ENCODE measurements at places on chromosomes 1 and 21.

DNA sequence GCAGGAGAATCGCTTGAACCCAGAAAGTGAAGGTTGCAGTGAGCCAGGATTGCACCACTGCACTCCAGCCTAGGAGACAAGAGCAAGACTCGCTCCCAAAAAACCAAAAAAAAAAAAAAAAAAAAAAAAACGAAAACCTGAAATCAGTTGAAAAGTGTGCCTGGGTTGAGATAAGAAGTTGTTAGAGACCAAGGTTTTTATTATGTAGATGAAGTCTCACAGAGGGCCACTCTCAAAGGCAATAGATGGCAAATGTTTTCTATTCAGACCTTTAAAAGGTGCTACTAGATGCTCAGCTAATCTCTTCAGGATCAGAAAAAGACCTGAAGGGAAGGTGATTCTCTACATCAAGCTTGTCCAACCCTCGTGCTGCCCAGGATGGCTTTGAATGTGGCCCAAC is 17.6 kb downstream of the CAPN2 start:
- DNase-seq, result no peak

GRCh38 chr1:229024528-229025130 is 246.3 kb upstream of the RAB4A start:
- peak; percentile 82 for DNase-seq

DNA sequence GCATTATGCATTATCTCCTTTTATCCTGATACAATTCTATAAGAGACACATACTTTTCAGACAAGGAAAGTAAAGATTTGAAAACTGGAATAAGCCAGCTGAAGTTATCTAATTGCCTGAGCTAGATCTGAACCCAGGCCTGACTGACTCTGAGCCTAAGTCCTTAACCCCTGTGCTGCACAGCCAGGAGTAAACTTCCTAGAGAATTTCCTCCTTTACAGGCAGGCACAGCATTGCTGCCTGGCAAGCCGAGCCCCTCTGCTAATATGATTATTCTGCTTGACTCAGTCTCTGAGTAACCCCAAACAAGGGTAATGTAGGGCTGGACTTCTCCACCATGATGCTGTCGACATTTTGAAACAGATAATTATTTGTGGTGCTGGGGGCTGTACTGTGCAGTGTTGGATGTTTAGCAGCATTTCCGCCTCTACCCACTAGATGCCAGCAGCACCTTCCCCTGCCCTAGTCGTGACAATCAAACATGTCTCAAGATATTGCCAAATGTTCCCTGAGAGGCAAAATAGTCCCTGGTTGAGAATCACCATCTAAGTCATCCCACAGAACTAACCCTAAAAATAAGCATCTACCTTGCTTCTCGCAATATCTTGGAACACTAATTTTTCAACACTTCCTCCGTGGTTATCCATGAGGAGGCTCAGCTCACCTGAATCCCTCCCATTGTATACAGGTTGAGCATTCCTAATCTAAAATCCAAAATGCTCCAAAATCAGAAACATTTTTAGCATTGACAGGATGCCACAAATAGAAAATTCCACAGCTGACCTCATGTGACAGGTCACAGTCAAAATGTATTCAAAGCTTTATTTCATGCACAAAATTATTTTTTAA is 18.5 kb downstream of the CAMK1G start:
- DNase-seq, result peak; percentile 70

GRCh38 chr21:37531431-37531932 is 164.9 kb downstream of the DYRK1A start:
- DNase-seq, result no peak

GRCh38 chr1:11458811-11459275 is 20.1 kb upstream of the DISP3 start:
- DNase-seq, result no peak

DNA sequence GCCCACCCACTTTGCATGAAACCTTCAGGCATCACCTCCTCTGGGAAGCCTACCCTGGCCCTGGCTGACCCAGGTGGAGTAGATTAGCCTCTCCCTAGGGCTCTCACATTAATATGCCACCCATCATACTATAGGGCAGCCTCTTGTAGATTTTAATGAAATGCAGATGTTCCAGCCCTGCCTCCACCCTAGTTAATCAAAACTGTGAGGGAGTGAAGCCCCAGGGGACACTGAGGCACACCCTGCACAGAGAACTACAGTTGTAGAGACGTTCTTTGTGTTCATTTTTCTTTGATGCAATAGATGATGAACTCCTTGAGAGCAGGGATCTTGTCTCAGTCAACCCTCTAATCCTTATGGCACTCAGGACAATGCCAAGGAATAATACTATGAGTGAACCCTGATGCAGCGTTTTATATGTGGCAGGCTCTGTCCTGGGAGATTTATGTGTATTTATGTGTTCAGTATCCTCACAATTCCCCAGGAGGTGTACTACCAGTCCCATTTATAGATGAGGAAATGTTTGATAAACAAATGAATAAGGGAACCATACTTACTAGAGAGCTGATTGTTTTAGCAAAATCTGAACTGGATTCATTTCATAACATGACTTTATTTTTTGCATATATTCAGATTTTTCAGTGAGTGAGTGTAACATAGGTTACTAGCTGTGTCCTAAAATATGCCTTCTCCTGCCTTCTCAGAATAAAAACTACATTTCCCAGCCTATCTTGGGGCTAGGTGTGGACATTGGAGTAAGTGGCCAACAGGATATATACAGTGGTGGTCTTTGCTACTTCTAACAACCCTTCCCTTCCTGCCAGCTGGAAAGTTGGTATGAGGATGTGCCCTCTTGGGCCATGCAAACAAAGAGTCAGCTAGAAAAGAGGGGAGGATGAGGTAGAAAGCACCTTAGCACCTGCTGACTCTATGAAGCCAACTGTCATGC is 23.5 kb upstream of the PRELP start:
- no peak for DNase-seq

GRCh38 chr1:31769720-31770390 is 5.7 kb upstream of the ADGRB2 start:
- DNase-seq, result no peak

GRCh38 chr1:30799233-30799511 is 41.6 kb upstream of the LAPTM5 start:
- no peak for DNase-seq

- DNase-seq, result no peak
Measured at GRCh38 chr1:87117761-87118368, 203.4 kb downstream of the HS2ST1 start.

DNA sequence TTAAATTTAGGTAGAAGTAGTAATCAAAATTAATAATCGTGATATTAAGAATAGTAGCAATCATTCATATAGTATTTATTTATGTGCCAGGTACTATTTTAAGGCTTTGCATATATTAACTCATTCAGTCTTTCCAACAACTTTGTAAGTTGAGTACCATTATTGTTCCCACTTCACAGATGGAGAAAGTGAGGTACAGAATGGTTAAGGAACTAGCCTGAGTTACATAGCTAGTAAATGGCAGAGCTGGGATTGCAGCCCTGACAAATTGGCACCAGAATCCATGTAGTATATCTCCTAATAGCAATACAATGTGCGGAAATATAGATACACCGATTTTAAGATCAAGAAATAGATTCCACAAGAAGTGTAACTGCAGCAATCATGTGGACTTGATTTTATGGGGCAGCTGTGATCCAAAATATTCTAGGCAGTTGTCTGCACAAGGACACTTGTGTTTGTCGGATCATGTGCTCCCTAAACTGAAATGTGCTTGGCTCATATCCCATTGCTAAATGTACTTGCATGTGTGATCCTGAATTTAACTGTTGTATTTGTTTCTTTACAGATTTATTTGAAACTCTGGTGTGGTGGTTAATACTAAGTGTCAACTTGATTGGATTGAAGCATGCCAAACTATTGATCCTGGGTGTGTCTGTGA is 5.8 kb upstream of the GTF2B start:
- DNase-seq, result no peak

GRCh38 chr1:243705585-243705984 is 144.5 kb downstream of the AKT3 start:
- no peak for DNase-seq

- DNase-seq, result no peak
Measured at GRCh38 chr1:3292051-3292722, 162.3 kb upstream of the ARHGEF16 start.

DNA sequence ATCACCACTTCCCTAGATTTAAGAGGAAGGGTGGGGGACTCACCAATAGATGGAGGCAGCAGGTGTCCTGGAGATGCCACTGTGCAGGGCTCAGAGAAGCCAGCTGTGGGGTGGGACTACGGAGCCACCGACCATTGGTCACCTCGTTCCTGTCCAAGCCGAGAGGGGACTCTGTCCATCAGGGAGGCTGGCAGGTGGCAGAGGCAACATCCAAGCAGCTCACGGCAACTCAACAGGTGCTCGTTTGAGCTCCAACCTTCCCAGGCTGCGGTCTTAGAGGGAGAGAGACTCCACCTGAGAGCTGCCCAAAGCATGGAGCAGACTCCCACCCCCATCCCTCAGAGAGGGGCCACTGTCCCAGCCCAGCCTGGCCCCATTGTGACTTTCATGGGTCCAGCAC is 71.4 kb downstream of the IGSF21 start:
- DNase-seq, result no peak

DNA sequence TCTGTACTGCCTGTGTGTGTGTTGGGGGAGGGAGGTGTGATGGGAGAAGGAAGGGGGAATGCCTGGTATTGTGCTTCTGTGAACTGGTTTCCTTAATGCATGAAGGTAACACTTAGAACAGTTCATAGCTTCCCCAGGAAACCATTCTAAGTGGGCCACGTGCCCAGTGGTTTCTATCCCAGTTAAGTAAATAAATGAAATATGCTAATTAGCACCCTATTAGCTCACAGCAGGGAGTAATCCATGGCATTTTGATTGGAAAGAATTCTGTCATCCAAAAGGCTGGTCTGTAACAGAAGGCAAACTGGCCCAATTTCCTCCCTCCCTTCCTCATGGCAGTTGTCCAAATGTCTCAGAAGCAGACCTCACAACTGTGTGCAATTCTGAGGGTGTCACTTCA is 199.3 kb downstream of the TTLL7 start:
- DNase-seq, result no peak

DNA sequence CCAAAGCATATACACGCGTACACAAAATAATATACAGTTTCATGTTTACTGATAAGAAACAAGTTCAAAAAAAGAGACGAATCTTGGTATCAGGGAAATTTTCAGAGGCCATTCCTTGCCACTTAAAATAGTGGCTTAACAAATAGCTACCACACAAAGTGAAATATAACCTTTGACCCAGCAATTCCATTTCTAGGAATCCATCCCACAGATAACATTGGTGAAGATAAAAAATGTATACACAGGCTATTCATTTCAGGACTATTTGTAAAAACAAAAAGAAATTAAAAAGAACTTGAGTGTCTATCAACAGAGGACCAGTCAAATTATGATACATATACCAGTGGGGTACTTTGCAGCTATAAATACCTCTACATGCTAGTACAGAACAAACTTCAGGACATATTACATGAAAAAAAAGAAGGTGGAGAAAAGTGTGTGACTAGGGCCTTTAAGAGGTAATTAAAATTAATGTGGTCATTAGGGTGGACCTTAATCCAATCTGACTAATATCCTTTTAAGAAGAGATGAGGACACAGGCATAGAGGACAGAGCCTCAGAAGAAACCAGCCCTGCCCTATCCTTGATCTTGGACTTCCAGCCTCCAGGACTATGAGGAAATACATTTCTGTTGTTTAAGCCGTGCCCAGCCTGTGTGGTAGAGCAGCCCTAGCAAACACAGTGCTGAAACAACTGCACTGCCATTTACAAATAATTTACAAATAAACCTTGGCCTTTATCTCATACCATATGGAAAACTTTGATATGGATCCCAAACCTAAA is 7.8 kb downstream of the UBE2G2 start:
- DNase-seq, result no peak

DNA sequence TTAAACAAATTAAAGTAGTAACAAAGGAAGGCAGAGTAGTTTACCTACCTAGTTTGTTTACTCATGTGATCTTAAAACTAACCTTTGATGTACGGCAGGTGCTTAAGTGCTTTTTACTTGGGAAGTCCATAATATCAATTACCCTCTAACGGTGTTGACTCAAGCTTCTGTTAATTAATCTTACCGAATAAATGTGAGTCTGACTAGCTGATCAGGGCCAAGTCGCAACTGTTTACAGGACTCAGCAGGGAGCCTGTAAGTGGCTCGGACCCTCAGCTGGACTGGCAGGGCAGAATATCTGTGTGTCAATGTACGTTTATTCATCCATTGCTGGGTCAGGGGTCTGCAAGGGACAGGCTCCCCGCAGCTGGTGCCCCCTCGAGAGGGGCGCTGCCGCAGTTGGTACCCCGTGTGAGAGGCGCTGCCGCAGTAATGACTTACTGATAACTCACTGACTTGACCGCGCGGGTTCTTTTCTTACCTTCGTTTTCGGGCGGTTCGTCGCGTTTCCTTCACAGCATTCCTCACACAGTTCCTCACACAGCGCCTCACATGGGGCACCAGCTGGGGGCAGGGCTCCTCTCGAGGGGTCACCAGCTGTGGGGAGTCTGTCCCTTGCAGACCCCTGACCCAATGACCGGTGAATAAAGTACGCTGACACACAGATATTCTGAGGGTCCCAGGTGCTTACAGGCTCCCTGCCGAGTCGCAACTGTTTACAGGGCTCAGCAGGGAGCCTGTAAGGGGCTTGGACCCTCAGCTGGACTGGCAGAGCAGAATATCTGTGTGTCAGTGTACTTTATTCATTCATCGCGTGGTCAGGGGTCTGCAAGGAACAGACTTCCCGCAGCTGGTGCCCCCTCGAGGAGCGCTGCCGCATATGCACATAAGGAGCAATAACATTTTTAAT is 3.0 kb downstream of the FMO1 start:
- DNase-seq, result peak; percentile 39

- no peak for DNase-seq
Measured at GRCh38 chr1:175493321-175494010, 249.9 kb downstream of the TNR start.

- DNase-seq, result no peak
Measured at GRCh38 chr1:214664651-214665433, 61.8 kb downstream of the CENPF start.

DNA sequence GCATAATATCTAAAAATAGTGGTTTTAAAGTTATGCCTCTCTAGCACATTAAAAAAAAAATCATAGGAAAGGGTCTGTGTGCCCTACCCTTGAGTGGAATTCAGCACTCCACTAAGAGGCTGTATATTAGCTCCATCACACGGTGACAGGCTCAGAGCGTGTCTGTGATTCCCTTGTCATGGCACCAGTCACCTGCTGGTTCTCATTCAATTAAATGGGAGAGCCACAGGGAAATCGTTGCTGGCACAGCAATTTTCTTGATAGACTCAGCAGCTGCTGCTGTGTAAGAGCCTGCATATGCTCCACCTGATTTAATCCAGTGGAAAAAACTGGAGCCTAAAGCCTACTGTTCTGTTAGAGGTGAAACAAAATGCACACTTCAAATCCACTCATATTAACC is 9.5 kb downstream of the ATP6V1G3 start:
- DNase-seq, result no peak
